ENCODE measurements at places on chromosomes 7 and 10. TPM values are rescaled to one million over a fixed set of nuclear protein-coding genes. Genes with fewer than 3 reads are reported as not detected.

- no peak for DNase-seq
Observed at GRCh38 chr10:113997428-113997827, 46.2 kb upstream of the ADRB1 start.

DNA sequence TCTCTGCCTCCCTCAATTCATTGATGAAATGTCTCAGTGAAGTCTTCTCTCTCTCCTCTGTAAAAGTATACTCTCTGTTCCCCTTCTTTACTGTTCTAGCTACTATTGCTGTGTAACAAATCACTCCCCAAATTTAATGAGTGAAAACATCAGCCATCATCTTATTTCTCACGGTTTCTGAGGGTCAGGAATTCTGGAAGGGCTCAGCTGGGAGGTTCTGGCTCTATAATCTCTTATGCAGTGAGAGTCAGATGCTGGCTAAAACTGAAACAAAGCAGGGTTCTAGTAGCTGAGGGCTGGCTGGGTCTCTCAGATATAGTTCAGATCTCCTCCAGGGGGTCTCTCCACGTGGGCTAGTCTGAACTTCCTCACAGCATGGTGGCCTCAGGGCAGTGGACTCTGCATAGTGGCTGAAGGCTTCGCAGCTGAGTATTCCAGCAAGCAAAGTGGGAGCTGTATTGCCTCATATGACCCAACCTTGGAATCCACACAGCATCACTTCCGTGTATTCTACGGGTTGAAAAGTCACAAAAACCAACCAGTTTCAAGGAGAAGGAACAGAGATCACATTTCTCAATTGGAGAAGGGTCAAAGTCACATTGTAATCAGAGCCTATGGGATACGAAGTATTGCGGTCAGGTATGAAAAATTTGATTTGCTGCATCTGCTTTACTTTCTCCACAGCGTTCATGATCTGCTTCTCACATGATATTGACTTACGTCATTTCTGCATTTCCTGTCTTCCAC lies 74.8 kb upstream of the ATRNL1 start:
- DNase-seq = no peak

GRCh38 chr7:821688-822087 lies 10.6 kb upstream of the SUN1 start:
- DNase-seq = no peak

DNA sequence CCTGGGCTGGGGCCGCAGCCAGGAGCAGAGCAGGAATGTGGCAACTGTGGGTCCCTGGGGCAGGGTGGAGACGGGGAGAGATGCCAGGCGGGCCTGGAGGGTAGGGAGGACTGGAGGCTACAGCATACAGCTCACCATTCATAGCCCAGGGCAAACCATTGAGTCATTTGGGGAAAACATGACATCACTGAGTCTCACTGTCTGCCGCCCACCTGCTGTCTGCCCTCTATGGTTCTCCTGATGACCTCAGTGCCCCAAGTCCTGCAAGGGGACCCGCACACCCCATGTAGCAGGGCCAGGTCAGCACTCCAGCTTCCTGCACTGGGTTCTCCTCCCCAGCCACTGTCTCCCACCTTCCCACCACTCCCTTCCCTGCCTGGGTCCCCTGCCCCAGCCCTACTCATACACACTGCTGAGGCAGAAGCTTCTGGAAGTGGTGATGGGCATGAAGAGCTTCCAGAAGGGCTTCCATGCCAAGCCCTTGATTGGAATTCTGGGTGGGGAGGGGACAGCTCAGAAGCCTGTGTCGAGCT lies 10.4 kb downstream of the CHST3 start:
- DNase-seq = peak; percentile 84

DNA sequence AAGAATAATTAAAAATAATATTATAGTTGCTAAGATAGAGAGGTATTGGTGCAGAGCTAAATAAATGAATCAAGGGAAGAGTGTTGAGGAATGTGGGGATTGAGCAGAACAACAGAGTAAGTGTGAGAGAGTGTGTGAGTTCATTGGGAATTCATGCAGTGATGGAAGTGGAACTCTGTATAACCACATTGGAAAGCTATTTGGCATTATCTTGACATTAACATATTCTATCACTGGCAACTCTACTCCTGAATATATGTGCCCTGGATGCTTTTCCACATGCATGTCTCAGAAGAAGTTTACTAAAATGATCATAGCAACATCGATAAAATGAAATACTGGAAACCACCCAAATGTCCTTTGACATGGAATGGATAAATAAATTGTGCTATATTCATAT lies 164.1 kb downstream of the SEMA3E start:
- DNase-seq = no peak

DNA sequence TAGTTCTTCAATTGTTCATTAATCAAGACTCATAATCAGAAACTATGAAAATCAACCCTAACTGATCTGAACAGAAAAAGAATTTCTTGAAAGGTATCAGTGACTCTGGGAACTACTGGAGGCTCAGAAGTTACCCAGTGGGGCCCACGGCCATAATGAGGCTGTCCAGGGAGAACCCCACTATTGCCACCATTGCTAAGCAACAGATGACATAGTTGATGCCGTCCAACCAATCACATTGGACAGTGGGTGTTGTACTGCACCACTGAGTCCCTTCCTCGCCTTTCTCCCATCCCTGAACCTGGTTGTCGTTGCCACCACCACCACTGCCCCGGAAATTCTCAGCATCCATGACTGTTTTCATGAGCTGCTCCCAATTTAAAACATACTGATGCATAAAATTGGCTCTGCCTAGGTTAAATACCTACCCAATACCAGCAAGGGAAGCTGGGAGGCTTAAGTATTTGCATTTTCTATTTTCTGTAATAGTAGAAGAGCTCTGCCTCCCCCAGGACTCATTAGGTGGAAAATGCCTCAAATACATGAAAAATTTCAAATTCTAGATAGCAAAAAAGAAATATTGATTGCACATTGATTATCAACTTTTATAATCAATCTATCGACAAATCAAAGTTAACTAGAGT lies 26.7 kb upstream of the USP6NL start:
- no peak for DNase-seq

GRCh38 chr10:119104654-119105015 lies 722 bp downstream of the DENND10 start:
- no peak for DNase-seq

DNA sequence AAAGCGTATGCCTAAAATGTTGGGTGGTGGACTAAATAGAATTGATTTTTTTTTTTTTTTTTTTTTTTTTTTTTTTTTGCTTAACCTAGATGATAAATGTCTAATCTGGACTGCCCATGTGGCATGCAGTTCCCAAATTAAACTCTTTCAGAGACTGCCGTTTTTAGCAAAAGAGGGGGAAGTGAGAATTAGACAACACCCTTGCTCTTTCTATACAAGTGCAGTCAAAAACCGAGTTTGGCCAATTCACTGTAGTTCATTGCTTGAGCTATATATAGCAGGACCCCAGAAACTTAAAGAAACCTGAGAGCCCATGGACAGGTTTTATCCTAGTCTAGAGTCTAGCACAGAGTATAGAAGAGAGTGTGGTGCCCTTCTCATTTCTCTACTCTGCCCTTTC lies 141.9 kb downstream of the GRM3 start:
- no peak for DNase-seq

GRCh38 chr10:112404617-112405016 lies 30.7 kb downstream of the ACSL5 start:
- DNase-seq = no peak

GRCh38 chr7:120402079-120402767 lies 129.2 kb downstream of the KCND2 start:
- peak; percentile 13 for DNase-seq

DNA sequence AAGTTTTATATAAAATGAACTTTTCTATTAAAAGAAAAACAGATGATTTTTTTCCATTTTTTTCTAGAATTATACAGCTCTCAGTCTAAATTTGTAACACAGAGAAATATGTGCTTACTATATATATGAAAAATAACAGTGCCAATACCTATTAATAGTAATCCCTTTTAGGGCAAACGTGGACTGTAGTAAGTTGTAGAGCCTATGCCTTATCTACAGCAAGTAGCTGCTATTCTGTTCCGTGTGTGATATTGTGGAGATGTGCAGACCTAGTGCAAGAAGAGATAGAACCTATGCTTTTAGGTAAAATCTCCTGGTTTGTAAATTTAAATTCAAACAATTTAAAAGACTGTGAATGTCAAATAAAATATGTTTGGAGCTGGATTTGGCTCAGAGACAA lies 72.9 kb downstream of the FAS start:
- DNase-seq = no peak

- DNase-seq = no peak
Observed at GRCh38 chr10:69065406-69066361, 22.2 kb upstream of the SRGN start.

DNA sequence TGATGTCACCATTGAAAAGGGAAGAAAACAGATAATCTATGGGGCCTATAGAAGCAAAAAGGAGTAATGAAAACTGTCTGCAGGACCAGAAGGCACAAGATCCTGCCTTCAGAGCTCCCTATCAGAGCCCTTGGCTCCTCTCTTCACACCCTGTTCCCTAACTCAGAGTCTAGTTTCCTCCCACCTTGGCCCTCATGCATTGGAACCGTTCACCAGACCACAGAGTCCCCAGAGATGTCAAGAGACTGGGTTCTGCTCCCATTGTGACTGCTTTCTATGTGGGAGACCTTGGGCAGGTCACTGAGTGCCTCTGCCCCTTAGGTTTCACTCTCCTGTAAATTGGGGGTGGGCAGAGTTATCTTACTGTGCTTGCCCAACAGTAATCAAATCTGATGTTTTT lies 80.1 kb upstream of the RPA3 start:
- no peak for DNase-seq

DNA sequence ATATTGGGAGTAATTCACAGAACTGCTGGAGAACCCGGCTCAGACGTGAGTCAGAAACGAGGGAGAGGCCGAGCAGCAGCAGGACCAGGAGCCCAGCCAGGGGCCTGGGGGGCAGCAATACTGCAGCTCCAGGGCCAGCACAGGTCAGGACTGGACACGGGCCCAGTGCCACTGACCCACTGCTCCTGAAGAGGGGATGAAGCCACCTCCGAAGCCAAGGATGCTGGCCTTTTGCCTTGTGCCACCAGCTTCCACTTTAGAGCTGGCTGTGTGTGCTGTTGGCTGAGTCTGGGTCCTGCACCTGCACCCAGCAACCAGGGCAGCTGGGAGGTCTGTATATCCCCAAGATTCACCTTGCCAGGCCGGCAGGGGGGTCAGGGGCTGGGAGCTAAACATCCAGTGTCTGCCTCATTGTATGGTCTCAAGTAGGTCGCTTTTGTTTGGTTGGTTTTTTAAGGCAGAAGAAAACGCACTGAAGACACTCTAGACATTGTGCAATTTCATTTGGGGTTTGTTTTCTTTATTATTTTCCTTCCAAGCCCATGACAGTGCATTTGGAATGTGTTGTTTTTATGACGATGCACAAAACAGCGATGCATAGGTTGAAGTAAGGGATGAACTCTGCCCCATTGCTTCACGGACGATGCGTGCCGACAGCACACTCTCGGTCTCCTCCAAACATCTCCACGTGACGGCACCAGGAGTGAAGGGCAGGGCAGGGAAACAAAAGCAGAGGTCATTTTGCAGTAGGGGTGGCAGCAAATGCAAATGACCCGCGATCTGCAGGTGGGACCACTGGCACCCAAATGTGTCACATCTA lies 27.7 kb upstream of the INSIG1 start:
- no peak for DNase-seq

- no peak for DNase-seq
Observed at GRCh38 chr7:68936471-68937035, 661.7 kb upstream of the AUTS2 start.

INPP5F gene
- 20.2 TPM for polyA plus RNA-seq

FAM25A gene
- polyA plus RNA-seq = 27.6 TPM

RAMP3 gene
- polyA plus RNA-seq = not detected

NPTX2 gene
- not detected for polyA plus RNA-seq

PLAU gene
- 814 TPM for polyA plus RNA-seq

ADCY1 gene
- 0.50 TPM for polyA plus RNA-seq

RGR gene
- not detected for polyA plus RNA-seq

ADARB2 gene
- 0.13 TPM for polyA plus RNA-seq

All from keratinocyte (primary cell).